ENCODE measurements at places on chromosomes 1 and 21.

GRCh38 chr1:9101510-9102146, 27.3 kb downstream of the GPR157 start:
- no peak for DNase-seq

DNA sequence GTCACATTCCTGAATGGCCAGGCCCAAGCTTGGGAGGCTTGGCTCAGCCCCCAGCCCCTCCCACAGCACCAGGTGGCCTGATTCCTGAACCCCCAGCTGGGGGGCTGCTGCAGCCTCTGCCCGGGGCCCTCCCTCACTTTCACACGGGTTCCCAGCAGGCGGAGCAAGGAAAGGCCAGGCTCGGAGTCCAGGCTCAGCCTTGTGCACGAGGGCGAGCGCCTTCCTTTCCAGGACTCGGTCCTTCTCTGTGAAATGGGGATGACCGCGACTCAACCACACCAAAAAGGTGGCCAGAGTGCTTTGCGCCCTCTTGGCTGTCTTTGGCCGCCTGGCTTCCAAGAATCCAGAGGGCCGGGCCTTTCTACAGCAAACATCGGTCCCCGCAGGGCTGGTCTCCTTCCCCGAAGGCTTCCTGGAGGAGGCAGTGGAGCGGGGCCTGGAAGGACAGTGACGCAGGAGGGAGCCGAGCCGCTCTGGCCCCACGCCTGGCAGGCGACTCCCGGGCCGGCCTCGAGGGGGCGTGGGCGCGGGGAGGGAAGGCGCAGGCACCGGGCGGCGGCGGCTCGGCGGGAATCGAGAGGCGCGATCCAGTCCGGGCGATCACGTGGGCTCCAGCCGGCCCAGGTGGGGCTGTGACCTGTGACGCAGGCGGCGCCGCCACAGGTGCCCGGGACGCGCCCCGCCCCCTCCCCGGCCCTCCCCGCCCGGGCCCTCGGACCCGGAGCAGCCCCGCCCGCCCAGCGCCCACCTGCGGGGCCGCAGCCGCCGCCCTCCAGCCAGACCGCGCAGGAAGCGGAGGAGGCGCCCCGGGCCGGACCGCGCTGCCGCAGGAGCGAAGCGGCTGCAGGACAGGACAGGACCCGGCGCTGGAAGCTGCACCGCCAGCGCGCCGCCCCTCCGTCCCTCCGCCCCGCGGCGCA, at the start of gene ARHGEF16:
Gene ARHGEF16, plus strand, starts transcription at position 775 of the 920 bp plus-strand sequence. CDS start 8,420 bp downstream, outside the sequence.
- peak; percentile 80 for DNase-seq

- DNase-seq, result no peak
Observed at GRCh38 chr1:224435318-224435763, 744 bp upstream of the WDR26 start.

DNA sequence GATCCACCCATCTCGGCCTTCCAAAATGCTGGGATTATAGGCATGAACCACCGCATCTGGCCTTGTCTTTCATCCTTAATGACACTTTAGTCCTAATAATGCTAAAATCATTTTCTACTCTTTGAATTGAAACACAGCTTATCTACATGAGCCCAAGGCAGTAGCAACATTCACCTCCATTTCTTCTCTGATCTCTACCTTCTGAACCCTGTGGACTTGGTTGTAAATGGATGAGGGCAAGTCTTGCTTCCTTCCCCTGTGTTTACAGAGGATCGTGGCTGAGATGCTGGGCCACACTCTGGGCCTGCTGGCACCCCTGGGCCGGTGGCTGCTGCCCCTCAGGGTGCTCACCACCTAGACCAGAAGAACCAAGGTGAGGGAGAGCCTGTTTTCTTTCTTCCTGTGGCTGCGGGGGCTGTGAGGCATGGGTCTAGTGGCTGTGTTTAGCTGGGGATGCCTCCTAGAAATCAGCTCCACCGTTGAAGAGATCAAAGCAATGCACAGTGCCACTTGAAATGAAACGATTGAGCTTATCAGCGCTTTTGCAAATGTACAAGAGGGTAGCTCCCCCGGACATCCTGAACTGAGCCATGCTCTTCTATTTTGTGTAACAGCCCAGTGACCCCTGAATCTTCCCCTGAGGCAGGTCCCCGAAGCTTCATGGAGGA, 32.2 kb upstream of the LGALS8 start:
- DNase-seq, result no peak

DNA sequence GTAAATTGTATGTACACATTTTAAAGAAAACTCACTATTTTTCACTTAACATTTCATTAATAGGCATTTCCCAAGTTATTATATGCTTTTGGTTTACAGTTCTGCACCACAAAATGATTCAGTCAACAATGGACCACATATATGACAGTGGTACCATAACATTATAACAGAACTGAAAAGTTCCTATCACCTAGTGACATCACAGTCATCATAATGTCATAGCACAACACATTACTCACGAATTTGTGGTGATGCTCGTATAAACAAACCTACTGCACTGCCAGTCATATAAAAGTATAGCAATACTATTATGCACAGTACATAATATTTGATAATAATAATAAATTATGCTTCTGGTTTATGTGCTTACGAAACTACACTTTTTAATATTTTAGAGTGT, 30.9 kb downstream of the DNAI4 start:
- DNase-seq, result no peak

GRCh38 chr1:54027848-54028247, 9.9 kb upstream of the LDLRAD1 start:
- no peak for DNase-seq

GRCh38 chr1:19398309-19398760, 86.2 kb downstream of the SLC66A1 start:
- no peak for DNase-seq

- no peak for DNase-seq
Observed at GRCh38 chr21:37358397-37358796, 8.2 kb upstream of the DYRK1A start.

GRCh38 chr1:16149702-16150488, 6.0 kb downstream of the EPHA2 start:
- DNase-seq, result no peak

- no peak for DNase-seq
Observed at GRCh38 chr1:41726899-41727748, 191.6 kb downstream of the HIVEP3 start.

GRCh38 chr1:172657586-172657985, 1.3 kb upstream of the FASLG start:
- DNase-seq, result no peak

- no peak for DNase-seq
Observed at GRCh38 chr21:43608225-43608624, 51.1 kb downstream of the HSF2BP start.

DNA sequence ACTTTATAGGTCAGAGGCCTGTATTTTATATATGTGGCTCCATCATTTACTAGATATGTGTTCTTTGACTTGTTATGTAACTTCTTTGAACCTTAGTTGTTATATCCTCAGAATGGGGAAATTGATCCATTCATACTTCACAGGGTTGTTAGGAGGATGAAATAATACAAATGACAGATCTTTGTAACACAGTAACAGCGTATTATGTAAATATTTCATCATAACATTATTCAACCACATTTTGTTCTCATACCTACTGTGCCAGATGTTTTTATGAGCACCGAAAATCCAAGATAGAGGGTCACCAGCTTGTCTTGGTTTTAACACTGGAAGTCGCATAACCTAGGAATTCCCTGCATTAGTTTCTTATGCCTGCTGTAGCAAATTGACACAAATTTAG, 3.3 kb downstream of the SUCO start:
- DNase-seq, result no peak

DNA sequence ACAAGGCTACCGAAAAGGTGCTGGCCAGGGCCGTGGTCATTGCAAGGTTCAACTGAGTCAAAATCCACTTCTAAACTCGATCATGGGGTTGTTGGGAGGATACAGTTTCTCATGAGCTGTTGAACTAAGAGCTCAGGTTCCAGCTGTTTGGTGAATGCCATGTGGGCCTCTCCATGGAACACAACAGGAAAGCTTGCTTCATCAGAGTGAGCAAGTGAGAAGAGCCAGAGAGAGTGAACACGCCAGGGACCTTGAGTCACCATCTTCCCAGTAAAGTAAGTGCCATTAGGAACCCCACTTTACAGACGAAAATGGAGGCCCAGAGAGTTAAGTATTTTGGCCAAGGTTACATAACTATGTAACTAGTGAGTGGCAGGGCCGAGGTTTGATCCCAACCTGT, 475.1 kb upstream of the VAMP3 start:
- no peak for DNase-seq

GRCh38 chr1:215202868-215203267, 120.3 kb downstream of the KCNK2 start:
- DNase-seq, result no peak

DNA sequence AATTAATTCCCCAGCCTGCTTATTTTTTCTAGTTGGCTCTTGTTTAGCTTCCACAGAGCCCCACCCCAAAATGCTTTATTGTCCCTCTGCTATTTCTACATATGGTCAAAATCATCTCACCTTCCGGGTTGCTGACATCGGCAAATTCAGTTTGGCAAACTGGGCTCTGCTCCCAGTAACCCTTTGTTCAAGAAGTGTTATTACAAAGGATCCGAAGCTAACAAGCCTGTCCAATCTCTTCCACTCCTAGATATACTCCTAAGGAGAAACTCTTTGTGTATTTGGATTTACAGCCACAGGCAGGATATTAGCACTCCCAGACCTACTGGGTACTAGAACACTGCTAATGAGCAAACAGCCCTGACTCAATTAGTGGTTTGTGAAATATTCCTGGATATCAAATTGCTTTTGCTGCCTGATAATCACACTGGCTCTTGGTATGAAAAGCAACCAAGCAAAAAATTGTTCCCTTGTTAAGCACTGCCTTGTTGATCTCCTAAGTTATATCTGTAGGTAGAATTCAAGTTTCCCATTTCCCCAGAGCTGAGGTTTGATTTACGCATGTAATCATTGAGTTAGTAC, 4.0 kb downstream of the JUN start:
- DNase-seq, result peak; percentile 28

DNA sequence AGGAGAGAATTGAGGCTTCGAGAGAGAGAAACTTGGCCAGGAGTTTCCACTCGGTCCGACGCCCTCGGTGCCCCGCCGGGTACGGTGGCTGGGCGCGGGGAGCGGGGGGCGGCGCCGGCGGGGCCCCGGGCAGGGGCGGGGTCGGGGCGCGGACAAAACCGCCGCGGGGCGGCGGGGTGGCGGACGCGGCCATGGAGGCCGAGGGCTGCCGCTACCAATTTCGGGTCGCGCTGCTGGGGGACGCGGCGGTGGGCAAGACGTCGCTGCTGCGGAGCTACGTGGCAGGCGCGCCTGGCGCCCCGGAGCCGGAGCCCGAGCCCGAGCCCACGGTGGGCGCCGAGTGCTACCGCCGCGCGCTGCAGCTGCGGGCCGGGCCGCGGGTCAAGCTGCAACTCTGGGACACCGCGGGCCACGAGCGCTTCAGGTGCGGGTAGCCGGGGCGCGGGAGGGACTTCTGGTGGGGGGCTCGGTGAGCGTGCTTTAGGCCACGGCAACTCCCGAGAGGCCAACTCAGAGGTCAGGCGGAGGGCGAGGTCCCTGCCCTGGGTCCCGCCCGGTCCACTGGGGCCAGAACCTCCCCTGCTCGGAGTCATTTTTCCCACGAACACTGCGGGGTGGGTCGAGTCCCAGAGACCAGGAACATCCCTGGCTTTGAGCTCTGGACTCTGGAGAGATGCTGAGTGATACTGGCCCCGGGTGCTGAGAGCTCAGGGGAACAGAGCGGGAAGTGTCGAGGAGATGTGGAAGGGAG, 431 bp downstream of the RAB42 start:
- DNase-seq, result no peak

DNA sequence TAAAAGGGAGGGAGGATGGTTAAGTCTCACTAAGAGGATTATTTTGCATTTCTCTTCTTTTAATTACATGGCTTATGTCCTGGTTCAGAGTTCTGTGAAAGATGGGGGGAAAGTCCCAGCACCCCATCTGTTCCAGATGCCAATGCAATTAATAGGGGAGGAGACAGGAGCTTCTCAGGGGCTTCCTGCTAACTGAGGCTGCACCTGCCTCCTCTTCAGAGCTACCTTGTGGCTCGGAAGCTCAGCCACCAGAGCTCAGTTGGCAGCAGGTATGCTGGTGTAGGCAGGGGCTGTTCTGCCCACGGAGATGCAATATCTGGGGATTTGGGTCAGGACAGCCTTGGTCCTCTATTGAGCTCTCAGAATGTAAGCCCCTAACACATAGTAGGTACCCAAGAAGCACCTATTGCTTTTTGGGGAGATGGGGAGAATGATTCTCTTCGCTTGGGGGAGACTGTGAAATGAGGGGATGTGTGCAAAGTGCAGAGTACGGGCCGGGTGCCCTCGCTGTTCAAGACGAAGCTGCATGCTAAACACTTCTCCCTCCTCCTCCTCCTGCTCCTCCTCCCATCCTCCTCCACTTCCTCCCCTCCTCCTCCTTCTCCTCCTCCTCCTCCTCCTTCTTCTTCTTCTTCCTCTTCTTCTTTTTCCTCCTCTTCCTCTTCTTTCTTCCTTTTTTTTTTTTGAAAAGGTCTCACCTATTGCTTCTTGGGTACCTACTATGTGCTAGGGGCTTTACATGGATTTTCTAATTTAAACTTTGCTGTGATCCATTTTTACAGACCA, 279.0 kb downstream of the PTPRU start:
- no peak for DNase-seq

DNA sequence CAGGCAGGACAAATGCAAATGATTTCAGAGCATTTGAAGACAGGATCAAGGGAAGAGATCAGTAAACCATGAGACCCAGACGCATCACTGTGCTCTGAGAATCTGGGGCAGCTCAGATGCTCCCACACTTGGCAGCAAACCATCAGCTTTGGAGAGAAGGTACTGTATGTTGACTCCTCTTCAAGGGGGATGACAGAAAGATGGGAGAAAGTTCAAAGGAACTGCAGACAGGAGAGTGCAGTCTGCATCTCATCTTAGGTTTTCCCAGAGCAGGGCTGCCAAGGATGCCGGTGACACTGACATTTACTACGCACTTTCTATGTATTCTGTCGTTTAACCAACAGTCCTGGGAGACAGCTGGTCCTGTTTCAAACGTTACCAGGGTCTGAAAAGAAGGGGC, 35.8 kb downstream of the OLFML2B start:
- no peak for DNase-seq

GRCh38 chr1:64851664-64852063, 106.8 kb downstream of the RAVER2 start:
- no peak for DNase-seq

- DNase-seq, result no peak
Observed at GRCh38 chr1:234724516-234725176, 114.7 kb upstream of the IRF2BP2 start.

- DNase-seq, result no peak
Observed at GRCh38 chr1:54327386-54328065, 78.7 kb downstream of the SSBP3 start.

GRCh38 chr21:14084701-14085100, 126.1 kb downstream of the LIPI start:
- DNase-seq, result no peak

- DNase-seq, result no peak
Observed at GRCh38 chr1:116134476-116134773, 23.2 kb downstream of the MAB21L3 start.

GRCh38 chr1:109509176-109510134, at the start of gene AMIGO1:
AMIGO1 (minus strand) TSS chr1:109509727; CDS start chr1:109508912, 815 bp downstream.
- peak; percentile 41 for DNase-seq

Data from NCI-H1436 (cell line).